ENCODE measurements at places on chromosomes 3 and 15. TPM values are rescaled to one million over a fixed set of nuclear protein-coding genes. Genes with fewer than 3 reads are reported as not detected.

DNA sequence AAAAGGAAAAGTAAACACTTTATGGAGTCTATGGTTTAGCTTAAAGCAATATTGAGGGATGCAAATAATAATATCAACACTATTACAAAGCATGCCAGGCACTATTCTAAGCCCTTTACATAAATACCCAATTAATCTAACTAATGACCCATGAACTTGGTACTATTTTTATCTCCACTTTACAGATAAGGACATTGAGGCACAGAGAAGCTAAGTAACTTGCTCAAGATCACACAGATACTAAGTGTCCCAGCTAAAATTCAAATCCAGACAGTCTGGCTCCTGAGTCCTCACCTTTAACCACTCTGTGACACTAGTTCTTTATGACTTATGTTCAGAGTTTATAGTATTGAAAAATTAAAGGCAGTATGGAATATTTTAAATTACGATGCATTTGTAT lies 5.6 kb downstream of the MBD4 start:
- no peak for DNase-seq

DNA sequence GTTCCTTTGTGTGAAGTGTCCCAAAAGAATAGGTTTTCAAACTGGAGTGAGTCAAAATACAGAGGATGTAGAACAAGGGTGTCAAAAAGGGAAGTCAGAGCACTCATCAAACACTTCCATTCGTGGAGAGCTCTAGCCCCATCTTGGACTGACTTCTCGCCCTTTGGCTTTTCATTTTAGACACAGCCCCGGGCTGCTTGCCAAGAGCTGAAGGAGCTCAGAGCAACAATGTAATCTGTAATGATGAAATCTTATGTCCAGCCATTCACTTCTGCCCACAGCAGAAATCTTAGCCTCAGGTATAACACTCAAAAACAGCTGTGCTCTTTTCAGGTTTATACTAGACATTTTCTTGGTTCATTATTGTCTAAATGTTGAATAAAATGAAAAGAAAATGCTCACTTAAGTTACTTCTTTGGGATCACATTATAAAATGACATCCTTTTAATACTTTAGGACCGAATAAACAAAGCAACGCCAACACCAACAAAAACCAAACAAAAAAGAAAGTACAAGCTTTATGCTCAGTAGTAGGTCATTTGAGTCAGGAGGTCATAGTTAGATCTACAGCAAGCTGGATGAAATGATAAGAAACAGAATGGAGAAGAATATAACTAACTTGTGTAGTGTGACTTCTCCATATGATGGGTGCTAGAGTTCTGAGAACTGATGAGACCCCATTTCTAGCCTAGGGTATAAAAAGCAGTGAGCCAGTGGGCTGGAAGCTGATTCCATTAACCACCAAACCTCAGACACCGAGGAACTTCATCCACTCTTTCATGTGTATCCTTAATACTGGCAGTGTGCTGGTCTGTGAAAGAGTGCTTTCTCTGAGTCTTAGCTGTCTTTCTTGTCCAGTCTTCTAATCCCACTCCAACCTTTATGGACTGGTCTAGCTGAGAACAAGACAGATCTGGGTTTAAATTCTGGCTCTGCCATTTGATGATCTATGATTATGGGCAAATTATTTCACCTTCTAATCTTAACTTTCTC lies 131.8 kb upstream of the SLC7A14 start:
- no peak for DNase-seq

- DNase-seq: no peak
Observed at GRCh38 chr3:190718671-190719070, 143.8 kb downstream of the GMNC start.

- DNase-seq: no peak
Observed at GRCh38 chr3:86225461-86225860, 765.5 kb downstream of the VGLL3 start.

DNA sequence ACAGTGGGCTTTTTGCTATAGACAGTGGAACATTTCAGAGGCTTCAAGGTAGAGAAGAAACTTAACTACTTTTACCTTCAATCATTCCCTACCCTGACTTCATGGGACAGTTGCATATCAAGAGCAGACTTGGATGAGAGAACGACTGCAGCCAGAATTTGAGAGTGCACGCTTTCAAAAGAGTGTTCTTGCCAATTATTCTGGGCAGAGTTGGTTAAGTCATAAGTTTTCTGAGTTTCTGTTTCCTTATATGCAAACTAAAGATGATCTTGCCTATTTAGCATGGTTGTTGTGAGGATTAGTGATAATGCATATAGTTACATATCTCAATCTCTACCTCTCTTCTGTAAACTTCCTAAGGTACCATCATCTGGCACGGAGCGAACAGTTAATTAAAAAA lies 7.6 kb downstream of the SLC9A9 start:
- DNase-seq: no peak

GRCh38 chr15:70625438-70625837 lies 137.9 kb downstream of the UACA start:
- DNase-seq: no peak

- no peak for DNase-seq
Observed at GRCh38 chr15:47726399-47726823, 9.1 kb downstream of the SEMA6D start.

DNA sequence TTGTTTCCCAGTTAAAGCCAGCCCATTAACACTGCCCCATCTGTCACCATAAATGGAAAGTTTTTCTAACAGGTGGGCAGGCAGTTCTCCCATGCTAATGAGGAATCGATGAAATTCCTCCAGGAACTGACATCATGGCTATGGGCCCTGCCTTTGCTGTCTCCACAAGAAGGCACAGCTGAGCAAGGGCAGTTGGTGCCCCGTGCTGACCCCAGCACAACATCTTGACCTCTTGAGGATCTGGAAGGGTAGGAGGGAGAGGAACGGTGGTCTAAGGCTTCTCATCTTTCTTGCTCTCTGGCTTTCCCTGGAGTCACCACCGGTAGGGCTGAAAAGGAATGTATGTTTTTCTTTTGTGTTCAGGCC lies 46.7 kb downstream of the CHCHD6 start:
- no peak for DNase-seq

GRCh38 chr15:78642331-78642730 lies 1.3 kb upstream of the CHRNB4 start:
- DNase-seq: no peak

DNA sequence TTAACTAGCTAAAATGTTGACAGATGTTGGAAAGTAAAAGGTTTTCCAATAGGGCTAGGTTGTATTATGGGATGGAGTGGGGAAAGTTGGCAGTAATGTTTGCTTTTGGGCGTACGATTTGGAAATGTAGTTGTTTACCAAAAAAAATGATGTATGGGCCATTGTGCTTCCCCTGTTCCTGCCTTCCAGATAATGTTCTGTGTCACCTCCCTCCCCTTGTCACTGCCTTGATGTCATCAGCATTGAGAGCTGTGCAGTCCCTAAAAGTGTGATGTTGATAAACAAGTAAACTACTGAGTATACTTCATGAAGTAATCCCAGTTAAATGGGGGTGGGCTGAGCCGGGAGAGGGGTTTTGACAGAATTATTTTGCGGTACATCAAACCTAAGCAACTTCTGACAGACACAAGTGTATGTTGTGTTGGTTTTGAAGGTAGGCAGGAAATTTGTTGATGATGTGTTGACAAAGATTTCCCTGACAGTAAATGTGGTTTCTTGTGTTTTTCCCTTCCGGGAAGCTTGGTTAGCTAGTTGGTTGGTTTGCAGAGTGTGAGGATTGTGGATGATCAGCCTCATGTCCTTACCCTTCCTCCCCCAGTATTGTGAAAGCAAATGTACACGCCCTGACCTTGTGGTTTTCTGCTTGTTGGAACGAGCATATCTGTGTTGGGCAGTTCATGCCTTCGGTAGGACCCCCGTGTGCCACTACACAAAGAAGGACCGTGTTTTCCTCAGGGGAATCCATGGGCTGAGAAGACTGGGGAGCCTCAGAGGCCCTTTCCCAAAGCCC lies 87.3 kb downstream of the PGPEP1L start:
- no peak for DNase-seq

GRCh38 chr3:134601539-134602439 lies 49.0 kb downstream of the KY start:
- DNase-seq: no peak

DNA sequence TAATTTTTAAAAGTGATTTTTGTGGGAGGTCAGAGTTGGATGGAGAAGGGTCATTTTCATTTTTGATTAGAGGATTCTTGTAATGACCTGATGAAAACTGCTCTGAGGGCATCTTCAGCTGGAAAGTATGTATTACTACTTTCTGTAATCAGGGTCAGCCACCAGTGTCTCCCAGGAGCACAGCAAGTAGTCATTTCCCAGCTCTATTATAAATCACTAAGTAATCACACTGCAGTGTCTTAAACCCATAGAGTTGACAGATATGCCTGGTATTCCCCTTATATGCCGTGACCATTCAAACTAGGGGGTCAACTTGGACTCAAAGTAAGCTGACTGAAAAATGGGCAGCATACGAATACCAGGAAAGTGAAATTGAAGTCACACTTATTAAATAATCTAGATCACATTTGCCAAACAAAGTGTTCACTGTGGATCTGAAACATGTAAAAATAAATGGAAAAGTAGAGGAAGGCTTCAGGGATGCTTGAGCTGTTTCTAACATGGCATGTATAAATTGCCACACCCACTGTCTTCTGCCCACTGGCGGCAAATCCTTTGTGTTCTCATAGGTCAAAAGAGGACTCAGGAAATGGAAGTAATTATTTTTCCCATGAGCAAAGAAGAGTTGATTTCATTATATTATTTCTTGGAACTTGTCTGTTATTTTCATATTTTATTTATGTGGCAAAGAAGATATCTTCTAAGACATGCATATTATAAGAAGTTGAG lies 105.7 kb downstream of the MBNL1 start:
- no peak for DNase-seq

GRCh38 chr3:150216041-150216811 lies 191.9 kb upstream of the TSC22D2 start:
- no peak for DNase-seq

GRCh38 chr15:59711451-59712243 lies 22.5 kb upstream of the BNIP2 start:
- DNase-seq: no peak

DNA sequence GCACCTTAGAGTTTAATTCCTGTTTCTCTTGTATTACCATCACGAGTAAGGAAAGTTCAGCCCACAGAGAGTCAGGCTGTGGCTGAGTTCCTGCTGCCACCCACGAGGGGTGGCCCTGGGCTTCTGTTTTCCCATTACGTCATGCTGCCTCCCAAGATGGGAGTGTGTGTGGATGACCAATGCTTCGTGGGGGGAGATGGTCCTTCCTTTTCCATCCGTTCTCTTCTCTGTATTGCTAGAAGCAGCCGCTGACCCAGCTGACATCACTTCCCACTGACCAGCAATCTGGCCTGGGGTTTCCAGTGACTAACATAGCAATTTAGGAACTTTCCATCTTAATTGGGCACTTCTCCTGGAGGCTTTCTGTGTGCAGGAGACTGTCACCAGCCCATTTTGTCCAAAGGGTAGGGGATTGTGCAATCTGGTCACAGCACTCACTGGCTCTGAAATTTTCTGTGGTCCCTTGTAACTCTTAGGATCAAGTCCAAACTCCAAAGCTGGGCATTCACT lies 9.3 kb downstream of the IRAK2 start:
- DNase-seq: peak; percentile 91

DNA sequence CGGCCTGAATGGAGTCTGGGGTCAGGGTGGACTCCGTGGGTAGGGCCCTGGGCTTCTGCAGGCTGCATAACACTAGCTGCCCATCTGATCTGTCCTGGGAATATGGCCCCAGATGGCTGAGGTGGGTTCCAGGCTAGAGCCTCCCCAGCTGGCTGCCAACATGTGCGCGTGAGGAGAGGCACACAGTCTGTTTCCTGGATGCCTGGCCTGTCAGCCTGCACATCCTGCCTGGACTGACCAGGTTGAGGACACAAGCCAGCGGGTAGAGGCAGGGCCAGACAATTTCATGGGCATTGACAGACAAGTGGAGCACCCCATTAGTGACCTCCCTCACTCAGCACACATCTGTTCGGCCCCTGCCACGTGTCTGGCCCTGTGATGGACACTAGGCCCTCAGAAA lies 29.8 kb upstream of the RPL29 start:
- no peak for DNase-seq

GRCh38 chr3:187519428-187519890 lies 150.7 kb downstream of the SST start:
- DNase-seq: no peak

- no peak for DNase-seq
Observed at GRCh38 chr3:150699068-150699639, 4.6 kb downstream of the ERICH6 start.

- DNase-seq: no peak
Observed at GRCh38 chr3:124793054-124793739, 62.9 kb downstream of the UMPS start.

- DNase-seq: no peak
Observed at GRCh38 chr15:40949756-40950207, 3.5 kb upstream of the CHAC1 start.

DNA sequence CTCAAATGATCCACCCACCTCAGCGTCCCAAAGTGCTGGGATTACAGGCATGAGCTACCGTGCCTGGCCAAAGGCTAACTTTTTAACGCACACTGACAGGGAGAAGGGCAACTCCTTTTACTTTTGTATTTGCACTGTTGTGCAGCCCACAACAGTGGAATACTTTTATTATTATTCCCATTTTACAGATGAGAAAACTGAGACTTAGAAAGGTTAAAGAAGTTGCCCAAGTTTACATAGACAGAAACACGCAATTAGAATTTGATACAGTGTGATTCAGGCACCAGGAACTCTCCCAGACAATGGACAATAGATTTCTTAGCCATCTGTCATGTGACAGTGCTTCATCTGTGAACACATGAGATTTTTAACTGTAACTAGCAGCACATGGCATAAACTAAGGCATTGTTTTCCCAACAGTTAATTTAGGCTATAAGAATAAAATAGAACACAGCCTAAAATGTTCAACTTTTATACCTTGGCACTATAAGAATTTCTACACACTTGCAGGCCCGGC lies 18.8 kb downstream of the STAG1 start:
- DNase-seq: no peak

DNA sequence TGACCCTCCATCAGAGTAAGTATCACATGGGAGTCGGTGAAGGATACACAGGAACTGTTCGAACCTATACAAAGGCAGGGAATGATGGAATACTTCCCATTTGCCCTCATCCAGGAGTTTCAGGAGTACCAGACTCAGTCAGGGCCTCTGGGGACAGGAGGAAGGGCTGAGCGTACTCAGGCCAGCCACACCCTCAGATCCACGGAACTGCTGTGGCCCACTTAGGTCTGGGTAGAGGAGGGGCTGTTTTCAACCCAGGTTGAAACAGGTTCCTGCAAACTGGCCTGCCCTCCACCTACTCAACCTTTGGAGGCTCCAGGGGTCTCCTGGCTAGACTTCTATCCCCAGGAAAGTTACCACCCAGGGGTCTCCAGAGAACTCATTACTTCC lies 6.7 kb upstream of the IGDCC3 start:
- DNase-seq: no peak

The MOBP gene
- total RNA-seq: 0.23 TPM

The PODXL2 gene
- total RNA-seq: 21.5 TPM

The ALCAM gene
- 50.8 TPM for total RNA-seq

The GLDN gene
- total RNA-seq: not detected

The ZNF280D gene
- 18.8 TPM for total RNA-seq

The GOLGA8G gene
- not detected for total RNA-seq

The RARRES1 gene
- total RNA-seq: 1.3 TPM

The CYP1A2 gene
- not detected for total RNA-seq

The RPUSD3 gene
- total RNA-seq: 27.0 TPM

The RLBP1 gene
- total RNA-seq: not detected

The ENTPD3 gene
- 0.24 TPM for total RNA-seq

The DET1 gene
- total RNA-seq: 4.1 TPM

The TGM5 gene
- not detected for total RNA-seq

The GOLGA6D gene
- total RNA-seq: not detected

Data from glomerular endothelial cell (primary cell).